Left renal pelvis (tissue), 4 donors: ENCODE measurements at places on chromosomes 12 and 14.

- no peak for DNase-seq
These were observed 117.6 kb upstream of the GARIN6 start for GRCh38 chr12:99529966-99530365.

DNA sequence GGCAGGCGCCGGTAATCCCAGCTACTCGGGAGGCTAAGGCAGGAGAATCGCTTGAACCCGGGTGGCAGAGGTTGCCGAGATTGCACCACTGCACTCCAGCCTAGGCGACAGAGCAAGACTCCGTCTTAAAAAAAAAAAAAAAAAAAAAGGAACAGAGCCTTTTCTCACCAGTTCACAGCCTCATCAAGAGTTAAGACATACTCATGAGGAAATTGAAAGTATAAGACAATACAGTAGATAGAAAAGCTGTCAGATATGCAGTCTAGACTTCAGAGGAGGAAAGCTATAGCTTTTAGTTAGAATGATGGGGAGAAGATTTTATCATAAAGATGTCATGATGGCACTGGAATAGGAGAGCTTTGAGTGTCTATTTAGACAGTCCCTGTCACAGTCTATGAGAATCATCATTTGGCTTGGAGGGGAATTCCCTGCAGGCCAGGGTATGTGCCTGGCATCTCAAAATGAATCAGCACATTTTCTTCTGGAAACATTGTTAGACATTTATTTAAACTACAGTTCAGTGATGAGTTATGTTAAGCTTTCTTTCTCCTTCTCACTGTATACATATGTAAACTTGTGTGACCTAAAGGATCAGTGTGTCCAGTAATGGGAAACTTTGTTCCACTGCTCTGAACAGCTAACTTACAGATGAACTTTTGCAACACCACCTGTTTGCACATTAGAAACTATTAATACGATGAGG is 2.9 kb upstream of the RAB35 start:
- DNase-seq, result no peak

- DNase-seq, result no peak
These were observed 23.7 kb downstream of the ANKRD9 start for GRCh38 chr14:102485693-102486512.

GRCh38 chr12:53735-54730 is 12.5 kb upstream of the IQSEC3 start:
- DNase-seq, result no peak

GRCh38 chr12:113208041-113208934 is 13.0 kb upstream of the TPCN1 start:
- no peak for DNase-seq

DNA sequence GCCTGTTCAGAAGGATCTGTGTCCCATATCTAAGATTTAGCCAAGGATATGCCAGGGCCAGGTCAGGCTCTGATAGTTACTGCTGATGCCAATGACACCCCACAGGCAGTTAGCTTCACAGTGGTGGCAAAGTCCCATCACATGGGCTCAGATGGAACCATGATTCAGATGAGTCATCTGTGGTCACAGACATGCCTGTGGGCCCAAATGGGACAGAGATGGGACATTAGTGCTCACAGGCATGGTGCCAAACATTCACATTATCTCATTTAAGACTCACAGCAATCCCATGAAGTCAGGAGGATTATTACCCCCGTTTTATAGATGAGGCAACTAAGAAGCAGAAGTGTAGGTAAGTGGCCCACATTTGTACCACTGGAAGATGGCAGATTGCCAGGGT is 207.8 kb downstream of the DPF3 start:
- DNase-seq, result no peak

GRCh38 chr14:77375973-77376770 is 722 bp downstream of the TMED8 start:
- no peak for DNase-seq

GRCh38 chr14:104665114-104665656 is 24.2 kb upstream of the INF2 start:
- DNase-seq, result no peak

- DNase-seq, result no peak
These were observed 53.1 kb downstream of the TMEM30B start for GRCh38 chr14:61227884-61228591.
